ENCODE measurements at places on chromosomes 4 and X. TPM values are rescaled to one million over a fixed set of nuclear protein-coding genes. Genes with fewer than 3 reads are reported as not detected.

GRCh38 chr4:103136671-103137445, 37.2 kb upstream of the BDH2 start:
- H3K4me3 ChIP-seq, result no peak overlapping the region
- H3K27me3 ChIP-seq, result no peaks in the 10 kb centered on the region
- no peaks in the 10 kb centered on the region for H3K36me3 ChIP-seq
- no peak for DNase-seq
- H3K27ac ChIP-seq, result no peak overlapping the region

DNA sequence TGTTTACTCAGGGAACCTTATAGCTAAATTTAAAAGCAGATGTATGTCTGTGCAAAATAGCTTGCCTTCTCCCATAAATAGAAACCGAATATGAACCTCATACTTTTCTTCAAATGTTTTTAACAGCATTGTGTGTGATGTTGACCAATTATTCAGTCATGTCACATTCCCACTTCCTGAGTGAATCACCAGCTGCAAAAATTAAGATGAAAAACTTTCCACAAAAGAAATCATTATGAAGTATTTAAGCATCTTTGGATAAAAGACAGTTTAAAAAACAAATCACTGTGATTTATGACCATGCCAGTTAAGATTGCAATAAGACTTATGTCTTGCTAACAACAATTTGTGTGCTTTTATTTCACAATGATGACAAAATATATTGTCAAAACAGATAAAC, 220.1 kb downstream of the PDGFC start:
- no peaks in the 10 kb centered on the region for H3K36me3 ChIP-seq
- no peaks in the 10 kb centered on the region for H3K27me3 ChIP-seq
- no peaks in the 10 kb centered on the region for H3K4me1 ChIP-seq
- no peak overlapping the region for H3K27ac ChIP-seq

DNA sequence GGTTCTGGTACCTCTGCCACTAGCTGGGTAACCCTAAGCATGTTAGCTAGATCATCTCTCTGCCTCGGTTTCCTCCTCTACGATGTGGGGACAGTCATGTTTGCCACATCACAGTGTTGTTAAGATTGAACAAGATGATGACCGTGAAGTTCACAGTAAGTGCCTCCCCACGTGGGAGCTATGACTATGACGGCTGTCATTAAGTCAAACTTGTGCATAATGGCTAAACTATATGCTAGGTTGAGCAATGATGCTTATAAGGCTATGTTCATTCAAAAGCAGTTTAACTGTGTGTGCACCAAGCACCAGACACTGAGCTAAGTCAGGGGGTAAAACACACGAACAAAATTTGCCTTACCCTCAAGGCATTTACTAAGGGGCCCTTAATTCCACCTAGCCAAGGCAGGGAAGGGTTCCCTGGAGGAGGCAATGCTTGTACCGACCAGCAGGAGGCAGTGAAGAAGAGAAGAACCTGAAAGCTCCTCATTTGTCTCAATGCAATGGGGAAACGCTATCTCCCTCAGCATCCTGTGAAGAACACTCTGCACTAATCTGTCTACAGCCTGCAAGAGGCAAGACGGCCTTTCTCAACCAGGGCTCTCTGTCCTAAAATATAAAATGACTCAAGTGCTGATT, 52.9 kb downstream of the MAP7D2 start:
- H3K4me1 ChIP-seq, result peaks cover 14% of the 10 kb centered on the region
- DNase-seq, result no peak
- H3K36me3 ChIP-seq, result no peaks in the 10 kb centered on the region
- H3K27me3 ChIP-seq, result no peaks in the 10 kb centered on the region
- no peak overlapping the region for H3K4me3 ChIP-seq

DNA sequence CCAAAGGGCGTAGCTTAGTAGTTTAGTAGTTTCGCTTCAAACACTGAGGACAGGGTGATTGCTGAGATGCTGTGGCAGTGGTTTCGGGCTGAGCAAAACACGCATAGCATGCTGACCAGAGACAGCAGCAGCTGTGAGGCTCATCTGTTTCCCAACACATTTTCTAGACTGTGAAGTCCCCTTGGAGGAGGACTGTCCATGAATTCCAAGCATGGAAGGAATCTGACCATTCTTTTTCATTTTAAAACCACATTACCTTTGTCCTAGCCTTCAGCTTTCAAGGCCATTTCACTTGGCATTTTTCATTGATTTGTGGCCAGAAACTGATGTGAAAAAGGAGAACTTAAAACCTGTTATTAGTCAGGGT, 240.9 kb downstream of the PALLD start:
- no peaks in the 10 kb centered on the region for H3K4me1 ChIP-seq
- no peak overlapping the region for H3K4me3 ChIP-seq
- no peak overlapping the region for H3K27ac ChIP-seq
- no peaks in the 10 kb centered on the region for H3K36me3 ChIP-seq
- DNase-seq, result no peak
- H3K27me3 ChIP-seq, result no peaks in the 10 kb centered on the region

- no peak for DNase-seq
- H3K4me3 ChIP-seq, result no peak overlapping the region
- H3K27me3 ChIP-seq, result no peaks in the 10 kb centered on the region
- no peaks in the 10 kb centered on the region for H3K36me3 ChIP-seq
- H3K27ac ChIP-seq, result no peak overlapping the region
Observed at GRCh38 chr4:15188605-15189539, 186.6 kb downstream of the CPEB2 start.

Gene CTSO
- polyA plus RNA-seq, result 5.0 TPM

Gene CLCN4
- 0.46 TPM for polyA plus RNA-seq

DNA sequence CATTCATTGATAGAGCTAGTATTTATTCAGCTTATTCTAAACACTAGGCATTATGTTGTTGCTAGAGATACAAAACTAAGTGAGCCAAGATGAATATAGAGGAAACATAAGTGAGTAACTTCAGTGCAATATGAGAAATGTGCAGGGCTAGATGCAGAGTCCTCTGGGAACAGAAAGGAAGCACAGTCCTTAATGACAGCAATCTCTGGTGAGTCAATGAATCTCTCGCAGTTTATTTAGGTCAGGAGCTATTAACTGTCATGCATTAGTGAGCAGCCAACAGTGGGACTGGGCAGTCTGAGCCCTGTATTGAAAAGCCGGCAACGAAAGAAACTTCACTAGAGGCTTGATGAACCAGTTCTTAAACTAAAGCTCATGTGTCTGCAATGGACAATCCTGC, 598.1 kb upstream of the MAGEB2 start:
- H3K27me3 ChIP-seq, result no peaks in the 10 kb centered on the region
- no peak overlapping the region for H3K4me3 ChIP-seq
- H3K27ac ChIP-seq, result no peak overlapping the region
- DNase-seq, result no peak

Gene ZAR1
- polyA plus RNA-seq, result not detected
